ENCODE measurements at places on chromosomes 3 and 15.

GRCh38 chr15:53841651-53842050 lies 82.2 kb upstream of the WDR72 start:
- DNase-seq: no peak

- no peak for DNase-seq
These were observed 119.0 kb upstream of the DLG1 start for GRCh38 chr3:197417441-197417840.

- no peak for DNase-seq
These were observed 9.8 kb upstream of the ZNF710 start for GRCh38 chr15:89991312-89991711.

DNA sequence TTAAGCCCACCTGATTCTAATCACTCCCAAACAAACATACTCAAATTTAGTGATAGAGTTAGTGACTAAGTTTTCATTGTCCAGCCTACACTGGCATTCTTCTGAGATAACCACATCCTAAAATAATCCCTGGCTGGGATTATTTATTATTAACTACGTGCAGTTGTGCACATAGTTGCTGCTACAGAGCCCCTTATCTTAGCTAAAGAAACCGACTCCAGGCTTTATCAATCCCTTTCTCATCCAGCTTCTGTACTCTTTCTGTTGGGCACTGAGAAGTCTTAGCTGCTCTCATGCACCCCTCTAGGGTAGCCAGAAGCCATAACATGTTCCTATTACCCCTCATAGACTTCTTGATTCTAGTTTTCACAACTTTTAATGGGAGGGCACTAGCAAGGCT lies 208.7 kb downstream of the MBNL1 start:
- DNase-seq: no peak

DNA sequence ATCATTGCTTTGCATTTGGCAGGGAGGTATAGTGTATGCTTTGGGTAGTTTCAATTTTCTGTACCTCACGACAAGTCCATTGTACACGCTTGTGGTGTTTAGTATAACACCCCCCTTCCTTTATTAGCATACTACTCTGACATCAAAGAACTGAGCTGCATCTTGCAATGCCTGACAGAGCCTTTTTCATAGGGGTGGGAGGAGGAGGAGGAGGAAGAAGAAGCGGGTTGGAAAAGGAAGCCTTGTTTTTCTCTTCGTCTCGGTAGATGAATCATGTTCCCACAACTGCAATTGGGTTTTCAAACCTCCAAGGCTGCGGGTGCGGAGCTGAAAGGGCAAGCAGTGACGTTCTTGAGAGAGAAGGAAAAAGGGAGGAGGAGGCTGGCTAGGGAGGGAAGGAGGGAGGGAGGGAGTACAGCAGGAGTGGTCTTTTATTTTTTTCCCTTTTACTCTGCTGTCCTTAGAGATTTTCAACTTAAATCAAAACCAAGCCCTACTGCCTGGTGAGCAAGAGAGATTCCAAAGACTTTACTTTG lies 175.7 kb downstream of the KLHL25 start:
- no peak for DNase-seq

GRCh38 chr3:161695811-161696210 lies 199.2 kb downstream of the OTOL1 start:
- no peak for DNase-seq

- DNase-seq: no peak
These were observed 399.6 kb upstream of the TBL1XR1 start for GRCh38 chr3:177596816-177597271.
